ENCODE measurements at places on chromosomes 6 and 20. TPM values are rescaled to one million over a fixed set of nuclear protein-coding genes. Genes with fewer than 3 reads are reported as not detected.

- DNase-seq: peak; percentile 12
Observed at GRCh38 chr6:72616406-72617015, 5.4 kb upstream of the KCNQ5 start.

- DNase-seq: no peak
Observed at GRCh38 chr20:37687478-37687805, 6.4 kb upstream of the CTNNBL1 start.

DNA sequence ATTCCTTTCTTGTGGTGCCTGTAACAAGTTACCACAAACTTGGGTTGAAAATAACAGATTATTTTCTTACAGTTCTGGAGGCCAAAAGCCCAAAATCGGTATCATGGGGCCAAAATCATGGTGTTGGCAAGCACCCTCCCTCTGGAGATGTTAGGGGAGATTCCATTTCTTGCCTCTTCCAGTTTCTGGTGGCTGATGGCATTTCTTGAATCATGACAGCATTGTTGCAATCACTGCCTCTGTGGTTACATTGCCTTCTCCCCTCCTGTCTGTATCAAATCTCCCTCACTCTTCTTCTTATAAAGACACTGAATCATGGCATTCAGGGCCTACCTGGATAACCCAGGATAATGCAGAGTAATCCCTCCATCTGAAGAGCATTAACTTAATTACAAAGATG lies 17.9 kb upstream of the TENT5A start:
- no peak for DNase-seq

DNA sequence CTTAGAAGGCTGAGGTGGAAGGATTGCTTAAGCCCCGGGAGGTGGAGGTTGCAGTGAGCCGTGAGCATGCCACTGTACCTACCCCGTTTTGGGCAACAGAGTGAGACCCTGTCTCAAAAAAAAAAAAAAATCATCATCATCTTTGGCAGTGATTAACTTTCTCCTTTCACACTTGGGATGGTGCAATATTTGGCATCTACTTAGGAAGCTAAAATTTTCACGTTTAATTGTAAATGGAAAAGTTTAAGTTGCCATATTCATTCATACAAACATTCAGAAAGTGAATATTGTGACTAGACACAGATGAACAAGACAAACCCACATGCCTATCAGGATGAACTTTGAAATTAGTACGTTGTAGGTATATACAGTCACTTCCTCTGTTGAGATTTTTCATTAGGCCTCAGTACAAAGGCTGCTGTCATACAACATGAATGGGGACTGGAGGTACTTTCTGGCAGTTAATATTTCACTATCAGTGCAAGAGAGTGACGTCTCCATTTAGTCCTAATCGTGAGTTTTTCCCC lies 10.3 kb downstream of the TOP1 start:
- no peak for DNase-seq

GRCh38 chr6:28589957-28590349 lies 64.3 kb downstream of the GPX5 start:
- DNase-seq: no peak

DNA sequence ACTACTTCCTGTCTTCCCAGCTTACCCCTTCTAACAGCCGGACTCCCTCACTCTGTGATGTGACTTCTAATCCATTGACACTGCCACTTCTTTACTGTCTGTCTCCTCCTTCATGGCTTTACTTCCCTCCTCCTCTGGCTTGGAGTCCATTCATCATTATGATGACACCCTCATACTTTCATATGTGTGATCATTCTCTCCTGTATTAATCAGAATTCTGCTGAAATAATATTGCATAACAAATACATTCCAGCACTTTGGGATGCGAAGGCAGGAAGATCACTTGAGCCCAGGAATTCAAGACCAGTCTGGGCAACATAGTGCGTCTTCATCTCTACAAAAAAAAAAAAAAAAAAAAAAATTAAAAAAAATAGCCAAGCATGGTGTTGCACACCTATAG lies 147.9 kb upstream of the BTBD3 start:
- peak; percentile 51 for DNase-seq

DNA sequence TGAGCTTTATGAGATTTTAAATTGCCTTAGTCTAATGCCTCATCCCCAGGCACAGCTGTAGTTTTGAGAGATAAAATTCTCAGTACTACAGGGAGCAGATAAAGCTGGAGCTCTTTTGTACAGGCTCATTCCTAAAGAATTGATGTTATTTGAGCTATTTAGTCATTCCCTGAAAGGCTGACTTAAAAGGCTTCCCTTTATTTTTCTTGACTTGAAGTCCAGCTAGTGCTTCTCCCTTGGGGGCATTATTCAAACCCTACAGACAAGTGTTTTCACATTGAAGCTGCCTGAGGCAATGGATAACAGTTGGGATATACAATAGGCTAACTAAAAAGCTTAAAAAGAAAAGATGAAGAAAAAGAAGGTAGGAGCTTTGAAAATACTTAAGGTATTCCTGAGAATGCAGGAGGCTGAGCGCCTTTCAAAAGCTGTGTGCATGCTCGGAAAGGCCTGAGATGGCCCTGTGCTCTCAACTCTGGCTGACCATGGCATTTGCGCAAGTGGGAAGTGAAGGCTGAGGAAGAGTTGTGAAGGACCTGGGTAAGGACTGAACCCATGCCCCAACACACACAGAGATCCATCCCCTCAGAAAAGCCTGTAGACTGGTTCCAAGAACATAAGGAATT lies 315.1 kb downstream of the SMOC2 start:
- no peak for DNase-seq

DNA sequence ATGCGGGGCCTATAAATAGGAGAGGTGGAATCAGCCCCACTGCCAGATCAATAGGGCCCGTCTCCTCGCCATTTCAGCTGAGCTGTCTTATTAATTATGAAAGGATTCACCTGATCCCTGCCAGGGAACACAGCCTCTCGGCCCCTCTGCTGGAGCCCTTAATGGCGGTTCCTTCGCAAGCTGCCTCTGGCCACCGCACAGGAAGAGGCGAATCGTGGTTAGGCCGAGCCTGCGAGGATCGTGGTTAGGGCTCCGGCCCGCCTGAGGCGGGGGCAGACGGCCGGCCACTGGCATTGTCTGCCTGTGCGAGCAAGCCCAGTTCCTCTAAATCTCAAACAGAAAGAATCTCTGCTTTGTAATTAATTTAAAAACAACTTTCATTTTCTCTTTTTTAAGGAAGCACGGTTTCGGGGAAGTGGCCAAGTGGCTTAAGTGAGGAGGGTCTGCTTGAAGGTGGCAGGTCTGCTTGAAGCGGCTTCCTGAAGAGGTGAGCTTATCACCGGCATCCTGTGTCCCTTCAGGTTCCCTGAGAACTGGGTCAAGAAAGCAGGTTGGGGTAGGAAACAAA lies 9.2 kb downstream of the NRN1 start:
- peak; percentile 41 for DNase-seq

CALHM5 gene
- polyA plus RNA-seq: 0.19 TPM

GRCh38 chr6:169913096-169913638 lies 161.7 kb downstream of the ERMARD start:
- no peak for DNase-seq

- DNase-seq: peak; percentile 63
Observed at GRCh38 chr6:4647414-4648365, 128.5 kb upstream of the CDYL start.

- peak; percentile 32 for DNase-seq
Observed at GRCh38 chr20:17610566-17611289, 40.9 kb downstream of the DSTN start.

GRCh38 chr6:119985952-119986736 lies 636.6 kb upstream of the MAN1A1 start:
- peak; percentile 28 for DNase-seq

DNA sequence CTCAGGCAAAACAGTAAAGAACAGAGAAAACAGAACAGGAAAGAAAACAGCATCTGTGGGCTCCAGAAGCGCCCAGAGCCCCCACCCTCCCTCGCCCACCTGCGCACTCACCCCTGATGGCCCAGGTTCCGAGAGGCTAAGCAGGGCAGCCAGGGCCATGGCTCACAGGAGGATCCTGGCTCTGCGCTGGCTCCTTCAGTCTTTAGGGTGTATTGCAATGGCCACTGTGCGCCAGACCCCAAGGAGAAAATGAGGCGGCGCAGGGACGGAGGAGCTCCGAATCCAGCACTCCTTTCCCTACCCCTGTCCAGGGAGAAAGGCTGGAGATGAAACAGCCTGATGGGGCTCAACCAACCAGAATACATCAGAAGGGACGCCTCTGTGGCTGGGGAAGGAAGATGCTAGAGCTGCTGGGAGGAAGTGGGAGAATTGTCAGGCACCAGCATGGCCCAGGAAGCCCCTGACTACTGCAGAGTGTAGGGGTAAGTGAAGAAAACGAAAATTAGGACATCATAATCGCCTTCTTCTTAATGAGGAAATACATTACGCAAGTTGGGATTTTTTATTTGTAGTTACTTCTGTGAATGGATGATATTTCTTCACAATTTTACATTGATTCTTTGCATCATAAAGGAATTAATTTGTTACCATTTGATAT lies 49.0 kb downstream of the COL11A2 start:
- DNase-seq: no peak

GRCh38 chr6:72721346-72721745 lies 99.5 kb downstream of the KCNQ5 start:
- DNase-seq: no peak

GRCh38 chr6:110053395-110054240 lies 75.5 kb downstream of the GPR6 start:
- DNase-seq: peak; percentile 29

WFDC5 gene
- 0.41 TPM for polyA plus RNA-seq

DNA sequence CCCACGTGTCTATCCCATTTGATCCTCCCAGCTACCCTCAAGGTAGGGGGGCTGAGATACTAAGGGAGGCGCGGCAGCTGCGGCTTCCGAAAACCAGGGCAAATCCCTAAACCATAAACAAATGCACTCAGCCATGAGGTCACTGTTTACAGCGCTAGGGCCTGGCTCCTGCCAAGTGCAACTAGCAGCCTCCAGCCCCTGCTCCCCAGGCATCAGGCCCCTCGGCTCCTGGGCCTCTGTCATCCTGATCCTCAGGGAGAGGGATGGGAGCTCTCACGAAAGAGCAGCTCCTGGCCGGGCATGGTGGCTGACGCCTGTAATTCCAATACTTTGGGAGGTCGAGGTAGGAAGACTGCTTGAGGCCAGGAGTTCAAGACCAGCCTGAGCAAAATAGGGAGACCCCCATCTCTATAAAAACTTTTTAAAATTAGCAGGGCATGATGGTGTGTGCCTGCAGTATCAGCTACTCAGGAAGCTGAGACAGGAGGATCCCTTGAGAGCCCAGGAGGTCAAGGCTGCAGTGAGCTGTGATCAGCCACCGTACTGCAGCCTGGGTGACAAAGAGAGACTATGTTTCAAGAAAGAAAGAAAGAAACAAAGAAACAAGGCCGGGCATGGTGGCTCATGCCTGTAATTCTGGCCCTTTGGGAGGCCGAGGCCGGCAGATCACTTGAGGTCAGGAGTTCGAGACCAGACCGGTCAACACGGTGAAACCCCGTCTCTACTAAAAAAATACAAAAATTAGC lies 42.5 kb upstream of the TLDC2 start:
- no peak for DNase-seq

DNA sequence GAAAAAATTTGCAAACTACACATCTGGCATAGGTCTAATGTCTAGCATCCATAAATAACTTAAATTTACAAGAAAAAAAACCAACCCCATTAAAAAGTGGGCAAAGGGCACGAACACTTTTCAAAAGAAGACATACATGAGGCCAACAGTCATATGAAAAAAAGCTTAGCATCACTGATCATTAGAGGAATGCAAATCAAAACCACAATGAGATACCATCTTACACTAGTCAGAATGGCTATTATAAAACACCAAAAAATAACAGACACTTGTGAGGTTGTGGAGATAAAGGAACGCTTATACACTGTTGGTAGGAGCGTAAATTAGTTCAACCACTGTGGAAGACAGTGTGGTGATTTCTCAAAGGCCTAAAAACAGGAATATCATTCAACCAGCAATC lies 33.7 kb upstream of the EPB41L2 start:
- no peak for DNase-seq

PTCHD4 gene
- 0.87 TPM for polyA plus RNA-seq

DNA sequence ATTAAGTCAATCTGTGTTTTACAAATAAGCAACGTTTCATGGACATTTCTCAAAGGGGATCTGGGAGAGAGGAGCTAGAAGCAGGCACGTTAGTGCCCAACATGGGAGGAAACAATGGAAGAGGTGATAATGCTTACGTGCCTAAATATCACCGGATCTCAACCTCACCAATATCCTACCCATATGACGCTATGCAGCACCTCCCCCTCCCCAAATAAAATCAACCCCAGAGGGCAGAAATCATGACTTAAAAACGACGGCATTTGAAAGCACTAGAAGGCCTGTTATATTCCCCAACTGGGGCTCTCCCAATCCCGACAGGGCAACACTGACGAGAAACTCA lies 425 bp downstream of the HBS1L start:
- DNase-seq: no peak

DNA sequence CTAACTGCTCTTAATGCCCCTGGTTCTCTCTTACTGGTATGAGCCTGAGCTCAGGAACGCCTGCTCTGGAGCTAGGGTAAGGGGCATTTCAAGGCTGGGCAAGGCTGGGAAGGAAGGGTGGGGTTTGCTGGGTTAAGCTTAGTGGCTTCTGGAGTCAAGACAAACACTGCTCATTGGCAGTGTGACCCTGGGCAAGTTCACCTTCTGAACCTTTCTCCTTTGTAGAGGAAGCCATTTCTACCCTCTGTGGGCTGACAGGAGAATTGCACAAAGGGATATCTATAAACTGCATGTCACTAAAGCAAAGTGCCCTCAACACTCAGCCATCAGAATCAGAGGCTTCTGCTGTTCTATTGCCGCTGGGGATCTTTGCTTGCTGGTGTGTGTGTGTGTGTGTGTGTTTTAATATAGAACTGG lies 20.3 kb upstream of the LRRN4 start:
- DNase-seq: no peak

DNA sequence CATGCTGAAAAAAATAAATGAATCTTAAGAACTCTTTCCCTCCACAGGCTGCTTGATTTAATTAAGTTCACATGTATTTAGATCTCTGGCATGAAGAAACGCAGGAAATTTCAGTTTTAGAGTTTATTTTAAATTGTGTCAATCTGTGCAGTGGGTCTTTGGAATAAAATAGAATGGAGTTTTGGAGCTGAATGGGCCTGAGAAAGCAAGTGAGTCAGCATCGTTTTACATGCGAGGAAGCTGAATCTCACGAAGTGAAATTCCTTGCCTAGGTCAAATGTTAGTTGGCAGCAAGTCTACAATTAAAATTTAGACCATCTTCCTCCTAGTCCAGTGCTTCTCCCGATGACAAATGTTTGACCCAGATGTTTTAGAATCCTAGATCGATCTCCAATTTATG lies 22.4 kb downstream of the MAP7 start:
- DNase-seq: no peak

EPPIN gene
- polyA plus RNA-seq: not detected

DNA sequence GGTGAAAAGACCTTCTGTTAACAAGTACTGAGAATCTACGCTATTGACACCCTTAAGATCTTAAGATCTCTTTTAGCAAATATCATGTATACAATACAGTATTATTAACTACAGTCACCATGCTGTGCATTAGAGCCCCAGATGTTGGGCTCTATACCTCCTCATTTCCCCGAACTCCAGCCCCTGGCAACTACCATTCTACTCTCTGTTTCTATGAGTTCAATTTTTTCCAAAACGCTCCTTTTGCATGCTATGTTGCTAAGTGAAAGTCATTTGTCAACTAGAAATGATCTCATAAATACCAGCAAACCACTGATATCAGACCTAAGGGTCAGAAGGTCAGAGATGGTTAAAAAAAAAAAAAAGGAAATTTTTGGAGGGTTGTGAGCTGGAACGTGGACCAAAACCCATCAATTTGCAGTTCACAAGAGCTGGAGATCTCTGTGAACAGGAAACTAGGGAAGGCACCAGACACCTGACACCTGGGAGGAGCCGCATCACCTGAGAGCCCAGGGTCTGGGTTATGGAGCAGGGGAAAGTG lies 122.0 kb upstream of the KCNK16 start:
- DNase-seq: no peak

All from mammary epithelial cell (primary cell).